ENCODE measurements at places on chromosomes 4 and X. TPM values are rescaled to one million over a fixed set of nuclear protein-coding genes. Genes with fewer than 3 reads are reported as not detected.

The ZRSR2 gene
- total RNA-seq, result 9.4 TPM

The MAML3 gene
- 1.7 TPM for total RNA-seq

The SNCA gene
- total RNA-seq, result 1.0 TPM

DNA sequence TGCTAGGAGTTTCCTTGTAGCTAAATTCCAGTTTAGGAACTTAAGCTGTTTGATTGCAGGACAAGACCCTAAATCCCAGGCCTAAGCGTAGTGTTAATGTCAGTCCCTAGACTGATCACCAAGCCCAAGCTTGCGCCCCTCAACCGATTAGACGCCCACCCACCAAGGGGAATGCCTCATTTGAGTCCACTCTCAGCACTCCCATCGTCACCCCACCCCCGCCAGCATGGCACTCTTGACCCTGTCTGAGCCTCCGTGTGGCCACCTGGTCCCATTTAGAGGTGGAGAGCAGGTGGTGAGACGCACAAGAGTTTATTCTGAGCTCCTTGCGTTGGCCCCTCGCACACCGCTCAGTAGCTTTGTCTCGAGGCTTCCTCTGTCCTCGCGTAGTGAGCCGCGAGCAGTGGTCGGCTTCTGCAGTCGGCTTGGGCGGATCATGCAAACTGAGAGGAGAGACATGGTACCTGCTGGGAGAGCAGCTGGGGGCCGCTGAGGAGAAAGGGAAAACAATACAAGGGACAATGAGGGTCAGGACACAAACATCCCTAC is 48.5 kb upstream of the ZNF157 start:
- no peak for DNase-seq

GRCh38 chr4:125539691-125540090 is 224.9 kb downstream of the FAT4 start:
- DNase-seq, result no peak

- no peak for DNase-seq
These were observed 297.6 kb downstream of the IDS start for GRCh38 chrX:149207518-149207917.

DNA sequence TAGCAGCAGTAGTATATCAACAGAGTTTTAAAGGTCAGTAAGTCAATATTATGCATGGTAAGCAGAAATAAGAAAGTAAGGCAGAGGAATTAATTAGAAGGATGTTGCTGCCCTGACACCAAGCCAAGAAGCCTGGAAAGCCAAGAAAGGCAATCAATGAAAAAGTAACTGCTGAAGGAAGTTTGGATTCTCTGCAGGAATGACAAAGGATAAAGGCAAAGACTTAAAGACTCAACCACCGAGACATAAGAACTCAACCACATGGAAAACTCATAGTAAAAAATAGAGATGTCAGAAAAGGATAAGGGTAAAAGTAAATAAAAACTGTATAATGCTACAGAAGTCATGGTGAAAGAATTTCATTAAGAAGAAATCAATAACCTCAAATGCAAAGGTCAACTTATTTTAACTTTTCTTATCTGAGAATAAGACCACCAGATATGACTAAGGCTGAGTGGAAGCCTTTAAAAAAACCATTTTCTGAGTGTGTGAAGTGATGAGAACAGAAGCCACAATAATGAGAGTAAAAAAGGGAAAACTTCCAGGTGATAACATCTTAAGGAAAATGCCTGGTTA is 55.2 kb downstream of the NEK1 start:
- no peak for DNase-seq

GRCh38 chr4:150212485-150212884 is 134.2 kb downstream of the DCLK2 start:
- DNase-seq, result no peak

- peak; percentile 60 for DNase-seq
These were observed 6.9 kb upstream of the AFF1 start for GRCh38 chr4:86927843-86928395.

GRCh38 chrX:16903274-16904022 is 33.3 kb upstream of the RBBP7 start:
- no peak for DNase-seq

DNA sequence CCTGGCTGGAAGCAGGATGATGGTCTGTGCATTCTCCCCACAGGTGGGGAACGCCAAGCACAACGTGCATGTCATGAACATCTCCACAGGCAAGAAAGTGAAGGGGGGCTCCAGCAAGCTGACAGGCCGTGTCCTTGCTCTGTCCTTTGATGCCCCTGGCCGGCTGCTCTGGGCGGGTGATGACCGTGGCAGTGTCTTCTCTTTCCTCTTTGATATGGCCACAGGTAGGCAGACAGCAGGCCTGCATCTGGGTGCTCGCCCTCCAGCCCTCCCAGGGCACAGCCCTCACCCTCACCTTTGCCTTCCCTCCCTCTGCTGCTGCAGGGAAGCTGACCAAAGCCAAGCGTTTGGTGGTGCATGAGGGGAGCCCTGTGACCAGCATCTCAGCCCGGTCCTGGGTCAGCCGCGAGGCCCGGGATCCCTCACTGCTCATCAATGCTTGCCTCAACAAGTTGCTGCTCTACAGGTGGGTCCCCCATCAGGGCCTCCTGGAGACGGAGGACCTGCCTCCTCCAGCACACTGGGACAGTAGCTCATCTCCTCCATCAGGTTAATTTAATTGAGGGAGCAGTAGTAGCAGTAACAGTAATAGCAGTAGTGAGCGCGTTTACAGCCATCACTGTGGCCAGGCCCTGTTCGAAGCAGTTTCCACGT is 4.6 kb downstream of the WDR13 start:
- DNase-seq, result no peak

GRCh38 chr4:139154538-139154937 is 22.5 kb downstream of the ELF2 start:
- no peak for DNase-seq

GRCh38 chrX:15564981-15565579 is 35.7 kb downstream of the ACE2 start:
- DNase-seq, result peak; percentile 75

DNA sequence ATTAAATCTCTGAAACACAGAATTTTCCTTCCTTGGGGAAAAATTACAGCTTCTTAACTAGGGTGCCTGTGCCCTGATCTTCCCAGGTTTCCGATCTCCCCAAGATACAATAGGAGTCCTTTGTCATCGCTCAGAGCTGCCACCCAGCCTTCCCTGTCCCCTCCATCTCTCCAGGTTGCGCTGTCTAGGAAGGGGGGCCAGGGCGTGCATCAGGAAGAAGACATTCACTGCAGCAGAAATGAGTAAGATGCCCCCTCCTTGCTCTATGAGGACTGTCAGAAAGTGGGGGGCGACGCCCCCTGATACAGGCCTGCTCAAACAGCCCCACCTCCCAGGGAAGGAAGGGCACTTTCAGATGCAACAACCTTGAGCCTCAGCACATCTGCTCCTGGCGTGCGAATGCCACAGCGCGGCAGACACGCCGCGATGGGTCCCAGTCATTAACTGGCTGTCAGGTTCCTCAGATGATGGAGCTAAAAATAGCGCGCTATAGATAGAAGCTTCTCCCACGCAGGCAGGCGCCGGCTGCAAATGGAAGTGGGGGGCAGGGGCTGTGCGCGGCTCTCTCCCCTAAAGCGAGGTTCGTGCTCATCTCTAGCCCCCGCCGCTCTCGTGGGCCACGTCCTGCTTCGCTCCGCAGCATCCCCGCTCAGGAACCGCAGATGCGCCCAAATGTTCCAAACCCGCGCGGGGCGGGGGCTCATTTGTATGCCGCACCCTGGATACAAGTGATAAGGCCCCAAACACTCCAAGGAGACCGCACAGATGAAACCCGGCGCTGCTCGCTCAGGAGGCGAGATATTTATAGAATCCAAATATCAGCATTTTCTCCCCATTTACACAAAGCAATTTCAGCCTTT is 57.6 kb upstream of the LGI2 start:
- DNase-seq, result no peak

Measured in psoas muscle (tissue), 8 donors.